ENCODE measurements at places on chromosomes 13 and 19. TPM values are rescaled to one million over a fixed set of nuclear protein-coding genes. Genes with fewer than 3 reads are reported as not detected.

IGFLR1 gene
- 2.0 TPM for polyA plus RNA-seq

CD33 gene
- polyA plus RNA-seq, result not detected

LAIR1 gene
- not detected for polyA plus RNA-seq

ACP7 gene
- polyA plus RNA-seq, result not detected

WASF3 gene
- 8.3 TPM for polyA plus RNA-seq

ZNF813 gene
- polyA plus RNA-seq, result 1.7 TPM

All from AG04450 (cell line).